ENCODE measurements at places on chromosomes 7 and 10.

DNA sequence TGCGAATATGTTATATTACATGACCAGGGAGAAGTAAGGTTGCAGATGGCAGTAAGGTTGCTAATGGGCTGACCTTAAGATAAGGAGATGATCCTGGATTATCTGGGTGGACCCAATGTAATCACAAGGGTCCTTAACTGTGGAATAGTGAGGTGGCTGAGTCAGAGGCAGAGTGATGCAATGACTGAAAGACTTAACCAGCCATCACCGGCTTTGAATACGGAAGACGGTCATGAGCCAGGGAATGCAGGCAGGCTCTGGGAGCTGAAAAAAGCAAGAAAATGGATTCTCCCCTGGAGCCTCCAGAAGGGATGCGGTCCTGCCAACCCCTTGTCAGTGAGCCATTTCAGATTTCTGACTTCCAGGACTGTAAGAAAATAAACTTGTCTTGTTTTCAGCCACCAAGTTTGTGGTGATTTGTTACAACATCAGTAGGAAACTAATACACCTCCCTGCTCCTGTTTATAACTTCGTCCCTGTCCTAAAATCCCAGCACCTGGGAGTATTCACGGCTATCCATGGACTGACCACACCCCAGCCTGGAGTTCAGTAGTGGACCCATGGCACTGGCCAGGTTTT lies 4.6 kb upstream of the C10orf95 start:
- no peak for DNase-seq

DNA sequence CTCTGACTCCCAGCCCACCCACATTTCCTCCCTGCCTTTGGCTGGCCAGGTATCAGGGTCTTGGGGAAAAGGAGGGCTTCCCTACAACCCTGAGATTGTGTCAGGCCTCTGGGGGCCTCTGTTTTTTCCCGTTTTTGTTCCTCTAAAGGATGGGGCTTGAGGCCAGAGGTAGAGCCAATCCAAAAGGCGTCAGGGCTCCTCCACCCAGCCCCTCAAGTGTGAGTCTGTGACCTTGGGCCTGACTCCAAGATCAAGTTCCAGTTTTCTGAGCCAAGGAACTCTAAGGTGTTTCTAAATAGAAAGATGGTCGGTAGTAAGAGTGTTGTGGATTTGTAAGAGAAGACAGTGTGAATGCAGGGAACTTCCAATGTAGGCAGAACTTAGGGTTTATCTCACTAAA lies 6.6 kb downstream of the EEPD1 start:
- DNase-seq: no peak

- DNase-seq: no peak
These were observed 340.7 kb downstream of the KIF20B start for GRCh38 chr10:90042075-90042474.

DNA sequence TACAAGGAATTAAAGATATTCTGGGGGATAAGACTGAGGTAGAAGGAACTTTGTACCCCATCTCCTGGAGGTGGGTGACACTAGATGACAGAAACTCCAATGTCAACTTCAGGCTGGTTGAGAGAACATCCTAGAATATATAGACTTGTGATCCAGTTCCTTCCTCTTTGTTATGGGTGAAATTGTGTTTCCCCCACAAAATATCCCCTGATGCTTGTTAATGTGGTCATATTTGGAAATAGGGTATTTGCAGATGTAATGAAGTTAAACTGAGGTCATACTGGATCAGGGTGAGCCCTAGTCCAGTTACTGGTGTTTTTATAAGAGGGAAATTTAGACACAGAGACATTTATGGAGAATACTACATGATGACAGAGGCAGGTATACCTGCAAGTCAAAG lies 114.0 kb upstream of the NAMPT start:
- DNase-seq: no peak

DNA sequence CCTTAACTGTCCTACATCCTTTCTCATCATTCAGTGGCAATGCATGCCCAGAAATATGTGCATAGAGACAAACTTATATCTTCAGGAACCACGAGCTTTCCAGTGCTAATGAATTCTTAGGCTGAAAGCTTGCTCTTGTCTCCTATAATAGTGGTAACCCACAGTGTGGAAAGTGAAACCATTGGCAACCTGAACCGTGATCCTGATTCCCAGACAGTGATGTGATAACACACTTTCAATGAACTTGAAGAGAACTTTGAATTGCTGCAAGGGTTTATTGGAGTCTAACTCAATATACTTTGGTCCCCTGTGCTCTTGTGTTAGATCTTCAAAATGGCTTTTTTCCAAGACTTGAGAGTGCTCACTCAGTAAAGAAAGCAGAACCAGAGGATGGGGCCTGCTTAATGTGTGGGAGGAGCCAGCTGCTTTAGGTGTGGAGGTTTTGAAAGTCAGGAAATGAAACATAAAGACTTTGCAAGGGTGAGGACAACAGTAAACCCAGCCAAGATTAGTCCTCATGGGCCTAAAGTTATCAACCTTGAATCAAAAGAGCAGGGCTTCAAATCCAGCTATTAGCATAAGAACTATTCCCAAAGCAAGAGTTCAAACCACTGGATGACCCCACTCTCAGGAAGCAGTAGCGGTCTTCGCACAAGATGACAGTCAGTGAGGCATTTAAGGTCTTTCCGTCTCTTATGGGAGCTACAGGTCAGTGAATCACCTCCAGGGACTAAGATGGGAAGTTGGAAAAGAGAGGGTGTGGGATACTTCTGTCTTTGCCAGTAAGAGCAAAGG lies 332.4 kb upstream of the NRP1 start:
- DNase-seq: no peak

DNA sequence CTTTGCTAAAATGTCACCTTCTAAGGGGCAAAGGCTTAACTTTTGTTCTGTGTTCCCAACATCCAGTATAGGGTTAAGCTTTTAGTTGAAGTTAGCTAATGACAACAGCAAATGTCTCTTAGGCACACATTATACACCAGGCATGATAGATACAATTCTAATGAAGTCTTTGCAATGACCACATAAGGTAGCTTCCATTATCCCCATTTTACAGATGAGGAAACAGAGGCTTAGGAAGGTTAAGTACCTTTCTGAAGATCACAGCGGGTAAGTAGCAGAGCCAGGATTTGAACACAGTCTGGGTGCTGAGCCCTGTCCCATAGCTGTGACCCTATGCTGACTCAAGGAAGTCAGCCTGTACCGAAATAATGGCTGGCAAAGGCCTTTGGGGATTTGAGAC lies 1.9 kb downstream of the BUD31 start:
- DNase-seq: no peak

GRCh38 chr10:123529146-123529760 lies 136.9 kb upstream of the GPR26 start:
- DNase-seq: no peak

DNA sequence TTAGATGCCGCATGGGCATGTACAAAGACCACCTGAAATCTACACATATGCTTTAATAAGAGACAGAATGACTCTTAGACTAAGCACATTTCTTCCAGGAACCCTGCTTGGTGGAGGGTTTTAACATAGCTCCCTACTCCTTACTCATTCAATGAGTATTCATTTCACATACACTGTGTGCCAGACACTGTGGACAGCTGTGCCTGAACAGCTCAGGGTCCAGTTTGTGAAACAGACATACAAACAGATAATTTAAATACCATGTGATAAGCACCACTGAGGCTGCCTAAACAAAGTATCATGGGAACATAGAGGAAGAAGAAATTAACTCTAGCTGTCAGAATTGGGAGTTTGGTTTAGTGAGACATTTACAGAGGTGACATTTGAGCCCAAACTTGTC lies 65.2 kb upstream of the ITPRID1 start:
- no peak for DNase-seq

DNA sequence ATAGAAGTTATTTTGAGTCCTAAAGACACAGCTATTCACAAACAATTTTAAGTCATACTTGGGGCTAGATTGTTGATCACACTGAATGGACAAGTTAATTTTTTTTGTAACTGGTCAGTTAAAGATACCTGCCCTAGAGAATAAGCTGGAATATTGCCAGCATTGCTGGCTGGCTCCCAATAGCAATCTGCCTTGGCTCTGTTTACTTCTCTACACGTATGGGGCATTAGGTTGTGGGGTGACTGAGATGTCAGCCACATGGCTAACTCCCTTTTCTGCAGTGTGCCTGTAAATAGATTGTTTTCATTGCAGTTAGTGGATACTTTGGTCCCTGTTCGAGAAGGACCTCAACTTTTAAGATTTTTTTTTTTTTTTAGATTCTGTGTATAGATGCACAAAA lies 128.2 kb downstream of the SEMA3E start:
- no peak for DNase-seq

GRCh38 chr7:49112222-49112621 lies 187.9 kb downstream of the CDC14C start:
- no peak for DNase-seq

DNA sequence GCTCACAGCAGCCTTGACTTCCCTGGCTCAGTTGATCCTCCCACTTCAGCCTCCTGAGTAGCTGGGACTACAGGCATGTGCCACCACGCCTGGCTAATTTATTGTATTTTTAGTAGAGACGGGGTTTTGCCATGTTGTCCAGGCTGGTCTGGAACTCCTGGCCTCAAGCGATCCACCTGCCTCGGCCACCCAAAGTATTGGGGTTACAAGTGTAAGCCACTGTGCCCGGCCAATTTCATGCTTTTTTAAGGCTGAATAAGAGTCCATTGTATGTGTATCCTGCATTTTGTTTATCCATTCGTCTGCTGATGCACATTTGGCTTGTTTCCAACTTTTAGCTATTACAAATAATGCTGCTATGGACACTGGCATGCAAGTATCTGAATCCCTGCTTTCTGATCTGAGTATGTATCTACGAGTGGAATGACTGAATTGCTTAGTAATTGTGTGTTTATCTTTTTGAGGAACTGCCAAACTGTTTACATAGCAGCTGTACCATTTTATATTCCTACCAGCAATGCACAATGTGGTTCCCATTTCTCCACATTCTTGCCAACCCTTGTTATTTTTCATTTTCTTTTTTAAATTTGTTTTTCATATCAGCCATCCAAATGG lies 37.3 kb upstream of the TPST1 start:
- peak; percentile 39 for DNase-seq

DNA sequence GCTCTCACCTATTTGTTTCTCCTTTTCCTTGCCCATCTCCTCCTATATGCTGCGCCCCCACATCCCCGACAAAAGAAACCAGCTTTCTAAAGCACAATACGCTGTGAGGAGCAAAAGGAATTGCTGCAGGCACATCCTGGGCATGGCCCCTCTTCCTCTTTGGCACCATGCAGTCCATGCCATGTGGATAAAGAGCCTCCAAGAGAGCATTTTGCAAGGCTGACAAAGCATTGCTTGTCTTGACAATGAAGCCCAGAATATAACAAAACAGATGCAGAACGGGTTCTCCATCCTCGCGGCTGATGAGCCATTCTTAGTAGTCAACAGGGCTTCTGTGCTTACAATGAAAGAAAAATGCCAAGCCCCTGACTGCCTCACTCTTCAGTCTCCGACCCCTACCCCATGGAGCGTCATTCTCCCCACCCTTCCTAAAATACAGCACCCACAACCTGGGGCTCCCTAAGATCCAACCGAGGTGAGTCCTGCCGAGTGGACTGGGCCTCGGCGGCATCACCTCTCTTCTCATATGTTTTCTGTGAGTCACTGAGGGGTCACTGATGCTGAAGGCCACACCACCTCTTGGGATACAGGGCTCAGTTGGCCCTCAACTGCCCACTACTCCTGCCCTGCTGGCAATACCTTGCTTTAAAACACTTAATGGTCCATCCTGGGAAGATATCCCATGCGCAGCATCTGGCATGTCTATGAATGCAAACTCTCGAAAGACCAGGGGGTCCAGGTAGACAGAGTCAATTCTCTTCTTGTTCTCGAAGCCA lies 47.5 kb downstream of the GSDME start:
- DNase-seq: no peak

- DNase-seq: no peak
These were observed 65.7 kb downstream of the AOAH start for GRCh38 chr7:36658335-36659171.

GRCh38 chr10:67609996-67610793 lies 85.8 kb downstream of the CTNNA3 start:
- DNase-seq: no peak

DNA sequence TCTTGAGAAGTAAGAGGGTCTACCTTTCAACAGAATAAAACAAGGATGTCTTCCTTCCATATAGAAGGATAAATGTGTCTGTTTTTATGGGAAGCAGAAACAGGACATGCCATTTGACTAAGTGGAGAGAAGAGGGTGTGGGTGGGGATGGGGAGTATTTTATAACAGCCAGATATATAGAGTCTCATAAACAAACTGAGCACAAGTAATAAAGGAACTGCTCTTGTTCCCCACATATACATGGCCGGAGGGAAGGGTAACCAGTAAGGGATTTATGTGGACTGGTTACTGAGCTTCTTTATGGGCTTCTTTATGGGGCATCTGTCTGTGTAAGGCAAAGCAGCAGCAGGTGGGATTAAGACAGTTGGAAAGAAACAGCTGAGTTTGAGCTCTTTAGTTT lies 558.1 kb downstream of the REEP3 start:
- DNase-seq: no peak

DNA sequence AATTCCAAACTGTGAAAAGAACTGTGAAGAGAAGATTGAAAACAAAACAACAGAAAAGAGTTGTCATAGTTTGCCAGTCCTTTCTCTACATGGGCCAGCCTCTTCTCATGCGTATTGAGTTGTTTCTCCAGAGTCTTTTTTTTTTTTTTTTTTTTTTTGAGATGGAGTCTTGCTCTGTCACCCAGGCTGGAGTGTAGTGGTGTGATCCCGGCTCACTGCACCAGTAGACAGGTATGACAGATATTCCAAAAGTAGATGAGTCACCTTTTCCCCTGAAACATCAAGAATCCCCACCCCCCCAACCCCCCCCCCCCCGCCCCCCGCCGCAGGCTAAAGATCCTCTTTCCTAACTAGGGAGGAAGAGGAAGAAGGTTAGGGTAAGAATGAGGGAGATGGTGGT lies 15.6 kb upstream of the KMT2C start:
- no peak for DNase-seq

- DNase-seq: no peak
These were observed 29.7 kb upstream of the GTF2I start for GRCh38 chr7:74627661-74628411.

GRCh38 chr7:121126801-121127534 lies 138.5 kb downstream of the CPED1 start:
- DNase-seq: no peak

DNA sequence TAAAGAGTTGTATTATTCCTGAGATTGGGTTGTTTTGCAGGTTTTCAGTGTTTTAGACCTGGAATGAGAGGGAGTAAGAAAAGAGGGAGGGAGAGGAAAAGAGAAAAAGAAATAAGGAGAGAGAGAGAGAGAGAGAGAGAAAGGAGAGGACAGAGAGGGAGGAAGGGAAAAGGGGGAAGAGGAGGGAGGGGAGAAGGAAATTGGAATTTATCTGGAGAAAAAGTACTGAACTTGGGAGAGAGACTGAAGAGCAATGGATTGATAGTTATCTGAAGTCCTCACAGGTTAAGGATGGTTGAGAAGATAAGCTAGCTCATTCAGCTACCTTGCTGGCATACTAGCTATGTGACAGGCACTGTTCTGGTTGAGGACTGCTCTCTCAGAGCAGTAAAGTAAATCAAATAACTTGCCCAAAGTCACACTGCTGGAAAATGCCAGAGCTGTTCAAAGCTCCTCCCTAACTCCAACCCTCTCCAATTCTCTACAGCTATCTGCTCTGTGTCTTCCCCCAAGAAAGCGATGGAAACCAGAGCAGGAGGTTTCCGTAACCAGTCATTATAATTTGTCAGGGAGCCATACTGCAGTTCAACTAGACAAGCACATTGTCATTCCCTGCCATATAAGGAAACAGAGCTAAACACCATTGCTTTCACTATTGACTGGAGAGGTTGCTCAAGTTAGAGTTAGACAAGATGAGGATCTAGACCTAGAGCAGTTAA lies 10.7 kb downstream of the CALD1 start:
- DNase-seq: no peak

Data from glomerular endothelial cell (primary cell).